ENCODE measurements at places on chromosomes 5 and 9.

DNA sequence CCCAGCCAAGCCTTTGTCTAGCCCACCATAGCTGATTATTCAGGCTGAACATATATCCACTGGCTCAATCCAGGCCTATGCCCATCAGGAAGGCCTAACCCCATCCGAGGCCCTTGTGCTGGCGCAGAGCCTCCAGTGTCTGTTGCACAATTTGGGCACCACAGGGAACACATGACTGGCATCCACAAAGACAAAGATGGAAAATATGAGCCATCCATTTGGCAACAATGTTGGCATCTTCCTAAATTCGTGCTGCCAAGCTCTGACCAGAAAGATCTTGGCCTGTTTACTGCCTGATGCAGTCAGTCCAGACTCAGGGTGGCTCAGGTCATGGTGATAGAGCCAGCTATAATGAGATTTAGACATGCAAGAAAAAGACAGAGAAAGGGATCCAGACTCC, 233.8 kb downstream of the PIK3R1 start:
- no peak for DNase-seq

- DNase-seq = no peak
Measured at GRCh38 chr5:26948921-26949320, 89.5 kb downstream of the CDH9 start.

DNA sequence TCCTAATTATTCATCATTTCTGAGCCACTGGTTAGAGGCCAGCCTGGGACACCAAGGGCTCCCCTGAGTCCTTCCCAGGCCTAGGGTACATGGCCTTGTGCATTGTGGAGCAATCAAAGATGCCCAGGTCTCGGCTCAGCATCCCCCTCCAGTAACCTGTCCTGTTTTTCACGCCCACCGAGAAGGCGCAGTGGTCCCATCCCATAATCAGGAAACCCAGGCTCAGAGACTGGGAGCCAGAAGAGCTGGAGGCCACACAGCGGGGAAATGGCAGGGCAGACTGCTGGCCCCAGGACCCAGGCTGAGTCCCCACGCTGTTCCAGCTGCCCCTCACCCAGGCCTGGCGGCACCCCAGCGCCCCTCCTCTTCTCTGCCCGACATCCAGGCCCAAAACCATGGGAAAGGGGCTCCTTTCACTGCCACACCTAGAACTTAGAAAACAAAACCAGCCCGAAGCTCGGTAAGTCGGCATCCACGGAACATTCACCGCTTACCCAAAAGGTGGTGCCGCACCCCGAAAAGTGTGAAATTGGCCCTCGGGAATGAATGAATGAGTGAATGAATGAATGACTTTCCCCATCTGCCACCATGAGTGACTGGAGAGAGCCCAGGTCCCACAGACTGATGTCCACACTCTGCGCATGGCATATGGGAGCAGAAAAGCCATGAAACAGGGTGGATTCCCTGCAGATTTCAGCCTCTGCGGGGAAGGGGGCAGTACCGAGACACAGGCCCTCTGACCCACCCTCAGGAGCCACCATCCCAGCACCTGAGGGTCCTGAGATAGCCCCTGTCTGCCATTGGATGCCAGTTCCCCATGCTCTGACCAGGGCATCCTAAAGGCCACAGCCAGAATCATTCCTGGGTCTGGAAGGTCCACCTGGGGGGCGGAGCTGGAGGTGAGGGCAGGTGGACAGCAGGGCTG, 132.5 kb downstream of the OLFM1 start:
- no peak for DNase-seq

GRCh38 chr9:137943655-137944054, 66.1 kb downstream of the CACNA1B start:
- DNase-seq = no peak

GRCh38 chr9:107351382-107352045, 68.4 kb downstream of the RAD23B start:
- no peak for DNase-seq

DNA sequence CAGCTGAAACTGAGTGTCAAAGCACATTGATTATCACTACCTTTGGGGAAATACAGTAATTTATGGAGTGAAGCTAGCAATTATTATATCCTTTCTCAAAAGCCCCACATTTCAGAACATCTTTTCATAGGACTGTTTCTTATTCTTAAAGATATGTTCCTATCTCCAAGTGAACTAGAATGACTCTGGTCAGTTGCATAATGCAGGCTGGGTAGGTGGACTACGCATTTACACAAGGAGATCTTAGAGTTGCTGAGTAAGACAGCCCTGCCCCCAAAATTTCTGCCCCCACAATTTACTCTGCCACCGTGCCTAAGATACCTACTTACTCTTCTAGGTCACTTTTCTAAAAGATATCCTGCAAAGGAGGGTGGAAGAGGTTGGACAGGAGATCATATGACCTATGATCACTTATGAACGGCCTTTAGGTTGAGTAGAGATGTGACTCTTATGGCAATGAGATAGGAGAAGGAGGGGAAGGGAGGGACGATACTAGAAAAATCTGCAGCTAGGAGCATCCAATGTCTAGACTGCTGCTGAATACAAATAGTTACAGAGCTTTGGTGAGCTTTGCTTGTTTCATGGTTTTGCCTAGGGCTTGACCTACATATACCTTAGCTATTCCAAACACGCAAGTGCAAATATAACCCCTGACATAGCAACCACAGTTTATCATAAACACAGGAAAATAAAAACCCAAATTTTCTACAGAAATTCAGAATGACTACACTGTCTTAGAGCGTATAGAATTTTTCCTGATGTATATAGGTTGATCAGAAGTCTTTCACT, 121.7 kb downstream of the GLIS3 start:
- DNase-seq = no peak

- DNase-seq = no peak
Measured at GRCh38 chr5:1768283-1769000, 31.2 kb downstream of the MRPL36 start.

GRCh38 chr5:38650540-38650939, 94.1 kb upstream of the LIFR start:
- DNase-seq = no peak

DNA sequence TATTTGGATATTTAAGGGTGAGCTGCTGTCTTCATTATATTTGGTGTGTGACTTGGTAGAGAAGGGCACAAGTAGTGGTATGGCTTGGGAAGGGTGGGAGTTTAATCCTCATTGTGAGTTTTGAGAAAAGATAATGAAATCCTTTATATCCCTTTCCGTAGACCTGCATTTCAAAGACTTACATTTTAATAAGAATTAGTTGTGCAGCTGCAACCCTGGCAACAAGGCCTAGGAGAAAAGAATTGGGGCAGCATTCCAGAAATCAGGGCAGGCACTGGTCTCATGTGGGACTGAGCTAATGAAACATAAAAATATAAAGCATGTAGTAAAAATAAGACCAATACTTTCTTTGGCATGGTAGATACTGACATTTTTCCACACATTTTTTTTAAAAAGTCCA, 60.5 kb downstream of the CDC42SE2 start:
- no peak for DNase-seq

DNA sequence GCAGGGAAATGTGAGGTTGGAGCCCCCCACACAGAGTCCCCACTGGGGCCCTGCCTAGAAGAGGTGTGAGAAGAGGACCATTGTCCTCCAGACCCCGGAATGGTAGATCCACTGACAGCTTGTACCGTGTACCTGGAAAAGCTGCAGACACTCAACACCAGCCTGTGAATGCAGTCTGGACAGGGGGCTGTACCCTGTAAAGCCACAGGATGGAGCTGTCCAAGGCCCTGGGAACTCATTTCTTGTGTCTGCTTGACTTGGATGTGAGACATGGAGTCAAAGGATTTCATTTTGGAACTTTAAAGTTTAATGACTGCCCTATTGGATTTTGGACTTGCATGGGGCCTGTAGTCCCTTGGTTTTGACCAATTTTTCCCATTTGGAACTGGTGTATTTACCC, 535.0 kb upstream of the MEF2C start:
- DNase-seq = no peak

DNA sequence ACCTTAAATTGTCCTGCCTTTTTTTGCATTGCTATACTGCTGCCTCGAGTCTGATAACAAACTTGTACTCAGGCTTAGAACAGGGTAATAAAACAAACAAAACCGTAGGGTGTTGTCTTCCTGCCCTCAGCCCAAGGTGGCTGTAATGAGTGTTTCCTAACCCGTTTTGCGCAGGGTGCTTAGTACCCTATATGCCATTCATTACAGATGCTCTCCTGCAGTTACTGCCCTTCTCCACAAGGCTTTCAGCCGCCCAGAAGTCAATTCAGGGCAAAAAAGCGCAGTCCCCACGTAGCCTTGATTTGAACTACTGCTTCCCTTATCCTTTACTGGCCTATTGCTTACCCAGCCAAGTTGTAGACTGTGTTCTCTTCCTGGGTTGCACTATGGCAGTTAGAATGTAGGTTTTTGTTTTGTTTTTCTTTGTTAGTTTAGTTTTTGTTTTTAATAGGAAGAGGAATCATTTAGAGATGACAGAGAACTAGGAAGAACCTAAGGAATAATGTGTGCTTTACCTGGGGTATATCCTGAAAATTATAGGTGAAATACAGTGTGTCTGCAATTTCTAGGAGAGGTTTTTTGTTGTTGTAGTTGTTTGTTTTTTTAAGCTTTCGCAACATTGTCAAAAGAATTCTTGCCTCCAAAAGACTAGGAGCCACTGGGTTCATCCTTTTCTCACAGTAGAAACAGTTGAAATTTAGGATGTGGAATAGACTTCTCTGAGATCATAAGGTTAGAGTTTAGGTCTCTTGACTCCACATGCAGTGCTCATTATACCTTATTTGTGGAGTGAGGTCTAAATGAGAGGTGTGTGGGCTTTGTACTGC, 1.3 kb downstream of the HMGXB3 start:
- no peak for DNase-seq

DNA sequence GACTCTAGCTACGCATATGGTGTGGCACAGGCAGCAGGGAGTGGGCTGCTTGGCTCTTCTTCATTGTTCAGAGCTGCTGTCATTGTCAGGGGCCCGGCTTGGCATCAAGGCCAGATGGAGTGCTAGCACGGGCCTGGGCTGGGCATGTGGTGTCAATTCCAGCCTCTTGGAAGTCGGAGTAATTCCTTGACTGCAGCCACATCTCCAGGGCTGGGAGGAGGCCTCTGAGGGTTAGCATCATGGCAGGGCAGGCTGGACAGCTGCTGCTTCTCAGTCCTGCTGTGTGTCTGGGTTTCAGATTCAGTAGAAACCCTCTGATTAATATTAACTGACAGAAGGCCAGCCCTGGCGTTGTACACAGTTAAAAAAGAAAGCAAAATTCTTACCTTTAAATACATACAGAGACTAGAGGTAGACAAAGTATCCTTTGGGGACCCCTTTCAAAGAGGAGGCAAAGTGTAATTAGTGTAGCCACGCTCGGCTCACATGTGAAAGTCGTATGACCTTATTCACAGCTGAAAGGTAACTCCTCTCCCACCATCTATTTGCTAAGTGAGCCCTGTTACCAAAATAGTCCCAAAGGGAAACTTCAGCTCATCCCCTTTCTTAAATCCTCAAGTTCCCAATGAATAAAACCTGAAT, 126.4 kb downstream of the DOCK2 start:
- DNase-seq = no peak

DNA sequence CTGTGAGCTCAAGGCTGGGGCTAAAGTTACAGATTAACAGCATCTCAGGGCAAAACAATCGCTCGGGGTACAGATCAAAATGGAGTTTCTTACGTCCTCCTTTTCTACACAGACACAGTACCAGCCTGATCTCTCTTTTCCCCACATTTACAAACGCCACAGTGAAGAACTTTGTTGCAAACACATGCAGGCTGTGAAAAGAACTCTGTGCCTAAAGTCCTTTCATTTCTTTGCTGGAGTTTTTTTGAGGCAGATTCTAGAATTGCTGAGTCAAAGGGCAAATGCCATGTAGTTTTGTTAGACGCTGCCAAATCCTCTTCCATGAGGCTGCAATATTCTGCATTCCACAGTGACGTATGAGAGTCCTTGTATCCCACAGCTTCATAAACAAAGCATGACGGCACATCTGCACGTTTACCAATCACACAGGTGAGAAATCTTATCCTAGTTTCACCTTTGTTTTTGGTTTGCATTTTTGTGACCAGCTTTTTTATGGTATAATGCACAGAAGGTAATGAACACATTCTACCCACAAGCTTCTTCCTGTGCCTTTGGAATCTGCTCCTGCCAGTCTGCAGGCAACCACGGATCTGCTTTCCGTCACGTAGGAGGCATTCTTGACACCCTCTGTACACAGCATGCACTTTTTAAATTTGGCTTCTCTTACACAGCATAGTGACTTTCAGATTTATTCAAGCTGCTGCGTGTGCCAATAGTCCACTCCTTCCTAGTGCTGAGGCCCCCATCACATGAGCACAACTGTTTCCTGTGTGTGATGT, 44.6 kb upstream of the LPCAT1 start:
- no peak for DNase-seq

- DNase-seq = no peak
Measured at GRCh38 chr9:97502984-97503861, 1.8 kb downstream of the TMOD1 start.

GRCh38 chr9:129266536-129266935, 88.5 kb upstream of the IER5L start:
- DNase-seq = no peak

DNA sequence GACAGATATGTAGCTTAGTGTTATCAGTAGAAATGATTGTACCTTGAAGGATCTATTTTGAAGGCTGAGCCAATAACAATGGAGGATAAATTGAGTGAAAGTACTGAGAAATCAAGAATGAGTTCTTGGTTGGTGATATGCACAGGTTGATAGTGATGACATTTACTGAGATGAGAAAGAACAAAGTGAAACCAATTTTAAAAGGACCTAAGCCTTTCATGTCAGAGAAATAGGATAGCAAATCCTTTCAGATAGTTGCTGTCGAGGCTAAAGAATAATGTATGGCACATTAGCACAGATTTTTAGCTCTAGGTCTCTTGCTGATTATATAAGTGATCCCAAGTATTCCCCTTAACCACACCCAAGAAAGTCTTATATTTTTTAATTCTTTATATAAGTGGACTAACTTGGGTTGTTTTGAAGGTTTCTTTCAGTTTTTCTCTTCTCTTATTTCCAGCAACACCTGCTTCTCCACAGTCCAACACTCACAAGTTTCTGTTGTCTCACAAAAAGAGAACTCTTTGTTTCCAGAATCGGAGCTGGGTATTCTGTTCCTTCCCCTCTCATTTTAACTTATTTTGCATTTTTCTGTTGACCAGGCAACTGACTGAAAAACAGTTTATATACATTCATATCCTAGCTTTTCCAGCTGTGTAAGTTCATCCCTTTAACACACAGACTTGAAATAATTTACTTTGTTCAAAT, 286.9 kb upstream of the ATP10B start:
- no peak for DNase-seq

- DNase-seq = no peak
Measured at GRCh38 chr5:34923694-34924461, 5.5 kb upstream of the DNAJC21 start.
